ENCODE measurements at places on chromosomes 3 and 15.
A peak's percentile ranks its signal among the peaks of the same experiment; 100 is the strongest.

- no peak for DNase-seq
Observed at GRCh38 chr3:11131371-11131770, 22.9 kb upstream of the HRH1 start.

DNA sequence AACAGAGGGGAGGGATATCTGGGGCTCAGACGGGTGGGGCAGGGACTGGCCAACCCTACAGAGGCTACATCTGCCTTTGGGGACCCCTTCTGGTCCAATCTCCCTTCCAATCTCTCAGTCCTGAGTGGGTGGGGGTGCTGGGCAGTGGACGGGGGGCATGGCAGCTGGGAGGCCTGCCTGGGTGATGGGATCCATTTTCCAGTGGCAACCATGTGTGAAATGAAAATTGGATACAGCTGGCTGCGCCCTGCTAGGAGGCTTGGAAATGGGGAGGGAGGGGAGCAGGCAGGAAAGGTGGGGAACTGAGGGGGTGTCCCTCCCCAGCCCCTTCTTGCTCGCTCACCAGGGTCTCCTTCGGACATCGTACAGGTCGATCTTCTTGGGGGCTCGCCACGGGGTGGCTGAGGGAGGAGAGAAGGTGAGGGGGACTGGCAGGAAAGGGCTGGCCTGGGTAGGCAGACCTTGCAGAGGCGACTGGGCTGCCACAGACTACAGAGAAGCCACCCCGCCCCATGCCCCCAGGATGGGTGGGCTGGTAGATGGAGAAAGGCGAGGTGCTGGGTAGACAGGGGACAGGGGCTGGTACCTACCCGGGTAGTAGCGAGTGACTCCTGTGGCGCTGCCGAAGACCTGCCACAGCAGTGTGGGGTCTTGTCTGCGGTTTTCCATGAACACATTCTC is 21.2 kb upstream of the TMEM115 start:
- no peak for DNase-seq

DNA sequence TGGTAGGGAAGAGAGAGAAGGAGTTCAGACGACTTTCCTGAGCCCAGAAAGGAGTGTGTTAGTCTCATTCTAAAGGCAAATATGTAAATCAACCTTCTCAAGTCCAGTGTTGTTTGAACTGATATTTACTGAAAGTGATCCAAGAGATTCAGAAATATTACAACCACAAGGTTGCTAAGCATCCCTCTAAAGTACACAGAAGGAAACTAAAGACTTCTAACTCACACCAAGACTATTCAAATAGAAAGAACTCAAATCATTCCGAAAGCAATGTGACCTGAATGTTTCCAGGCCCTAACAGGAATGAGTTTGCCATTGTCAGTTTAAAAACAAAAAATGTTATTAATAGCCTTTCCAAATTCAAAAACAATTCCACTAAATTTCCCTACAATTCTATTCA is 56.9 kb upstream of the VGLL3 start:
- DNase-seq = no peak

GRCh38 chr15:83199288-83199687 is 8.3 kb downstream of the HDGFL3 start:
- DNase-seq = no peak

DNA sequence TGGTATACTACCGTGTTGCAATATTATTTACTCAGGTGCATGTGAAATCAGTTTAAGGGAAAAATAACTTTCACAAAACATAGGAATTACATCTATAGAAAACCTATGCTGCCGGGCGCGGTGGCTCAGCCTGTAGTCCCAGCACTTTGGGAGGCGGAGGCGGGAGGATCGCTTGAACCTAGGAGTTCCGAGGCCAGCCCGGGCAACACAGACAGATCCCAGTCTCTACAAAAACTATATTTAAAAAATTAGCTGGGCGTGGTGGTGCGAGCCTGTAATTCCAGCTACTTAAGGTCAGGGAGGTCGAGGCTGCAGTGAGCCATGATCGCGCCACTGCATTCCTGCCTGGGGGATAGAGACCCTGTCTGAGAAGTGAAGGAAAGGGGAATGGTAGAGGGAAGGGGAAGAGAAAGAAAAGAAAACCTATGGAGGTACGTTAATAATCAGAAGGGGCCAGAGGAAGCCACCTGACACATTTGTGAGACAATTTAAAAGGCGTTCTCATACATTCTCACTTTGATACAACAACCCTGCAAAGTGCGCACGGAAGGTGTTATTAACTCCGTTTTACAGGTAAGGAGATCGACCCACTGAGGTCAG is 456 bp upstream of the TMEM62 start:
- DNase-seq = no peak

GRCh38 chr3:123781138-123781537 is 103.0 kb downstream of the MYLK start:
- no peak for DNase-seq

DNA sequence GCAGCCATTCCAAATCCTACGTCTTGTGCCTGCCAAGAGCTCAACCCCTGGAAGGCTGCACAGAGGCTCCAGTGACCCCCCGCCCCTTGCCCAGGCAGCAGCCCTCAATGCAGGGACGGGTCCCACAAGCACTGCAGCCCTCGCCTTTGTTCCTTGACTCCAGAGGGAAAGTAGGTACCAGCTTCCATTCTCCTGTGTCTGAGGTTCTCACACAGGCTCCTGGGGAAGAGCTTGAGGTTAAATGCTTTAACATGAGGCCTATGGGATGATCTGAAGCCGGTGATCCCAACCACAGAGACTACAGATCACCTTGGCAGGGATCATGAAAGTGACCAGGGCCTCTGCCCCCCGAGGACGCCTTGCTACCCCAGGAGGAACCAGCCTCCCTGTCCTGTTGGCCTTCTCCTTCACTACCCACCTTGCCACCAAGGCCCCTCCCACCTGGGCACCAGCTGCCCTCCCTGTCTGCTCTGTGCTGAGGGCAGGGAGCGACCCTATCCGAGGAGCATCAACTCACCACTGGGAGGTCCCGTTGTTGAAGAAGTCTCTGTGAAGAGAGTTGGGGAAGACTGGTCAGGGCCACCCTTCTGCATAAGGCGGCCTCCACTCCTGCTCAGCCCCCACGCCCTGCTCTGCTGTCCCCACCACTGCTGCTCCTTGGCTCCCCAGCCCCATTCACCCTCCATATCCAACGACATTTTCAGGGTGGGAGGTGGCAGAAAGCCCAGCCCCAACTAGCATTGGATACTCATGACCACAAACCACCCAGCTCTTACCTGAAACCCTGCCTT is 95.3 kb downstream of the SEC22A start:
- no peak for DNase-seq

- DNase-seq = no peak
Observed at GRCh38 chr3:59631482-59631881, 581.7 kb upstream of the CFAP20DC start.

- no peak for DNase-seq
Observed at GRCh38 chr3:137761563-137762503, 2.3 kb upstream of the SOX14 start.

DNA sequence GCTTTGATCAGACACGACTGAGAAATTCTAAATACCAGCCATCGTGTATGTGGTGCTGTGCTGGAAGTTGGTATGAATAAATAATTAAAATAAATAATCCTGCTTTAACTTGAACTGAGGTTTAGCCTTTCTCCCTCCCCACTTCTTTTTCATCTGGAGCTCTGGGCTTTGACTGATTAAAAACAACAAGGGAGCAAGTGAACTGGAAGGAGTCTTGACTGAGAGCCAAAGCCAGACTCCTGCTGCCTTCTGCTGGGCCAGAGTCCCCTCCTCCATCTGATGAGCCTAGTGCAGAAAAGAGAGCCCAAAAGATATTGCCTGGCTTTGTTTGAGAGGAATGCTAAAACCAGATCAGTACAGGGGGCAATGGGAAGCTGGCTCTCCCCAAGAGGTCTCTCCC is 96.0 kb downstream of the CCNL1 start:
- no peak for DNase-seq

- DNase-seq = no peak
Observed at GRCh38 chr3:69409831-69410230, 23.9 kb upstream of the FRMD4B start.

DNA sequence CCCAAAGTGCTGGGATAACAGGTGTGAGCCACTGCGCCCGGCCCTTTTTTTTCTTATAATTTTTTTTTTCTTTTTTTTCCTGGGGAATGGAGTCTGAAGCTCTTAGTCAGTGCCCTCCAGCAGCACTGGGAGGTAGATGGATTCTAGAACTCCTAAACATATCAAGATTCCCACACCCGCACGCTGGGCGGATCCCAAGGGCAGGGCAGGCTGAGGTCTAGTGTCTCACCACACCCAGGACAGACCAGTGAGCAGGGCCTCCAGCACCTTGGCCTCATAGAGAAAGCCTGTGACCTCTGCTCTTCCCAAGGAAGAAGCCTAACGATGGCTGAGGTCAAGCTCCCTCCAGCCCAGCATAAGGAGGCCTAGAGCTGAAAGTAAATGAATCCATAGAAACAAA is 153.7 kb upstream of the MEF2A start:
- no peak for DNase-seq

GRCh38 chr3:155425396-155425795 is 131.9 kb upstream of the STRIT1 start:
- DNase-seq = no peak

- DNase-seq = no peak
Observed at GRCh38 chr3:150790629-150791028, 27.7 kb upstream of the SIAH2 start.

- DNase-seq = no peak
Observed at GRCh38 chr3:111068574-111068973, 3.0 kb upstream of the NECTIN3 start.

GRCh38 chr15:52735231-52736089 is 54.7 kb downstream of the ONECUT1 start:
- DNase-seq = peak; percentile 29

DNA sequence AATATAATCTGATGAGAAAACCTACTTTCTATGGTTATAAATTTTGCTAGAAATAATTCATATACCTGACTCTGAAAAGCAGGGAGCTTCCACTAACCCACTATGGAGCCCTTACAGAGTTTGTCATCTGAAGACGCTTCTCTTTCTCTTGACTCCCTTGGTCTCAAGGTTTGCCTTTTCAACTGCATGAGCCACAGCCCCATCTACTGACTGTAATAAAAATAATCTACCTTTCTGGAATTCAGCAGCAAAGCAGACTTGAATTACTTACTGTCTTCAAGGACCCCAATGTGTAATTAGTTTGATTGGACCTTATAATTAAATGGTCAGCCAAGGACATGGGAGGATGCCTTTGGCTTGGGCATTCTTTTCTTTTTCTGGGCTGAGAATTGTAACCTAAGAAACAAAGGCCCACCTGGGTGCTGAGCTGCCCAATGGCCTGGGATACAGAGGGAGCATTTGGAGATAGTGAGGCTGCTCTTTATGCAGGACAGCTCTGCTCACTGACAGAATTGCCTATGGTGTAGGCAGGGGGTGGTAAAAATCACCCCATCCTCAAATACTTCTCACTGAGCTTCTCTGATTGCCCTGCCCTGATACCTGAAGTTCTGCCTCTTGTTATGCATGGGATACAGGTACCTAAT is 178.6 kb upstream of the TRIM42 start:
- no peak for DNase-seq

DNA sequence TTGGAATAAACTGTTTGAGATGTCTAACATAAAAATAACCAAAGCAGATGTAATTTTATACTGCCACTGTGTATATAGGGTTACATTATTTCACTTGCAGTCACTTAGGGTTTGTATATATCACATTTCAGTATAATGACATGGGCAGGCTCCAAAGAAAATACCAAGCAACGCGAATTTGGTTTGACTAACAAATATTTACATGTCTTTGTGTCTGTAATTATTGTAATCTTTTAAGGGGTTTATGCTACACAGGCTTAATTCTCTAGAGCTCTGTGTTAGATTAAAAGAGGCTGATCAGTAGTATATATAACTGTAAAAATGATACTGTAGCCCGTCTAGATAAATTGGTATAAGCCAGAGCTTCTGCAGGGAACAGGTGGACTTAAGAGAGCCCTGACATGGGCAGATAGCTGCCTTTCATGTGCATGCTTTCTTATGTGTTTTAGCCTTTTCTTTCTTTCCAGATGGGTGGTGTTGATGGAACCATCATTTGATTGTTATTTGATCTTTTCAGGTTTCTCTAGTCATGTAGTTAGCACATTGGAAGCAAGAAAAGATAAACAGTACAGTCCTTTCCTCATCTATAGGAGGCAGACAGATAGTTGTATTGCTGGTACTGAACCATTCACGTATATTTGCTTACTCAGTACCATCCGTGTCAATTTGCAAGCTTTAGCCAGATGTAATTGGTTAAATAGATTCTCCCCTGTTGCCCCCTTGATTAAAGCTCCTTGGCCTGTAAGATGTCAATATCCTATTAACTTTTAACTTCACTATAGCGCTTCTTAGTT is 86.1 kb downstream of the GALK2 start:
- DNase-seq = no peak

- DNase-seq = no peak
Observed at GRCh38 chr3:135267487-135267886, 472.4 kb downstream of the EPHB1 start.

GRCh38 chr3:147215660-147216059 is 190.7 kb downstream of the ZIC4 start:
- DNase-seq = no peak

DNA sequence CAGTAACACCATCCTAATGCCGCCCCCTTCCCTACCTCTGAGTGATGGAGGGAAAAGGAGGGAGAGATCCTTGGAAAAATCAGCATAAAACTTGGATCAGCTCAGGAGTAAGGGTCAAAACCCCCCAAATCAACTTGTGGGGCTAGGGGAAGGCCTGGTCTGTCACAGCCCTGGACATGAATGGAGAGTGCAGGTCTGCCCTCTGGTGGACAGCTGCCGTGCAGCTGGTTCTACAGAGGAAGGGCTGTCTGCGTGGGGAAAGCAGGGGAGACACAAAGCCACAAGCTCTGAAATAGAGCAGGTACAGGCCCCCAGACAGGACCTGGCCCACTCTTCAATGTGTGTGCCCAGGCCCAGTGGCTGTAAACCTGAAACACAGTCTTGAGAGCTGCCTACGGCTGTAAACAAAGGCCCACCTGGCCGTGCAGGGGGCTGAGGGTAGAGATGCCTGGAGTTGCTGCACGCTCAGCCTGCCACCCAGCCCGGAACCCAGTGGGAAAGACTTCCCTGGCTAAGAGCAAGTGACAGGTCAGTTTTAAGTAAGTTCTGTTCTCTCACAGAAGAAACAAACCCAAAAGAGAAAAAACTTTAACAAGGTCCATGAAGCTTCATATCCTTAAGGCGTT is 16.4 kb downstream of the CLK3 start:
- DNase-seq = peak; percentile 35

GRCh38 chr3:143255739-143256138 is 136.2 kb downstream of the CHST2 start:
- no peak for DNase-seq

- DNase-seq = no peak
Observed at GRCh38 chr3:52084954-52085680, 28.7 kb upstream of the DUSP7 start.

- peak; percentile 20 for DNase-seq
Observed at GRCh38 chr3:46406788-46407611, at the start of the genes CCR5AS and CCRL2. Gene CCR5AS (minus strand): TSS chr3:46407066. Gene CCRL2 (plus strand): TSS chr3:46407259. CDS start chr3:46408080, 821 bp downstream.
